ENCODE measurements at places on chromosomes 5 and 9. TPM values are rescaled to one million over a fixed set of nuclear protein-coding genes. Genes with fewer than 3 reads are reported as not detected.

SCGB3A2 gene
- not detected for total RNA-seq

FOXD4L5 gene
- total RNA-seq: 0.94 TPM

PSAT1 gene
- 184 TPM for total RNA-seq

FAXDC2 gene
- 13.7 TPM for total RNA-seq

C5orf46 gene
- not detected for total RNA-seq

SPATA31C1 gene
- total RNA-seq: not detected

GLRA1 gene
- not detected for total RNA-seq

CER1 gene
- total RNA-seq: not detected

VCAN gene
- total RNA-seq: 206 TPM

PPP1R26 gene
- 9.1 TPM for total RNA-seq

TCERG1 gene
- total RNA-seq: 16.8 TPM

MCC gene
- 19.4 TPM for total RNA-seq
